MV-4-11 (cell line): ENCODE measurements at places on chromosomes 1 and 21.

- no peak for DNase-seq
These were observed 283.1 kb upstream of the POU3F1 start for GRCh38 chr1:38329644-38330043.

DNA sequence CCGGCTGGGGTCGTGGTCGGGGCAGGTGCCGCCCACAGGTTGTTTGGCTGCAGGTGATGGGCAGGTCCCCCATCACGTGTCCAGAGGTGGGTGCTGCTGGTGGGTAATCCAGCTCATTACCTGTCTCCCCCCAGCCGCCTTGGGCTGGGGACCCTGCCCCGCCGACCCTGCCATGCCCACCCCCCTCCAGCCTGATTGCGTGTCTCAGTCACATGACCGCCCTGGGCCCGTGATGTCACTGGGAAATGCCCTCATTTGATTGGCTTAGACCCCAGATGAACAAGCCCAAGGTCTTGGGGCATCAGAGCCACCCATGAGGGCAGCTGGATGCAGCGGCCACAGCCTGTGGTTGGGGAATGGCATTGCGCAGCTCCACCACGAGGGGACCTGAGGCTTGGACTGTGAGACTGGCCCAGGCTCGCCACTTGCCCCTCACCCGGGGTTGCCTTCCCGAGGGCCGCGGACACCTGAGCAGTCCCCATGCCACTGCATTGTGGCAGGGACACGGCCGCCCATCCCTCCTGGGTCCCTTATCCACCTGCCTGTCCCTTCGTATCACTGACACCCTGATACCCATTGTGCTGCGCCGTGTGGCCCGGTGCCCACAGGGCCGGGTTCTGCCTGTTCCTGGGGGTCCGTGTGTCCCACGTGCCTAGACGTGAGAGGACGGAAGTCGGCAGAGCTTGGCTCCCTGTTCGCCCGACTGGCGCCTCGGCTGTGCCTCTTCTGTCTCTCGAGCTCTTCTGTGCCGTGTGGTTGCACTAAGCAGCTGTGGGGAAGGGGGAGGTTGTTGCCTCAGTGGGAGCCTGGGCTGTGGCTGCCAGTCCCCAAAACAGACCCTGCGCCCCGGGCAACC is 68.0 kb downstream of the FAAP20 start:
- DNase-seq = peak; percentile 58

DNA sequence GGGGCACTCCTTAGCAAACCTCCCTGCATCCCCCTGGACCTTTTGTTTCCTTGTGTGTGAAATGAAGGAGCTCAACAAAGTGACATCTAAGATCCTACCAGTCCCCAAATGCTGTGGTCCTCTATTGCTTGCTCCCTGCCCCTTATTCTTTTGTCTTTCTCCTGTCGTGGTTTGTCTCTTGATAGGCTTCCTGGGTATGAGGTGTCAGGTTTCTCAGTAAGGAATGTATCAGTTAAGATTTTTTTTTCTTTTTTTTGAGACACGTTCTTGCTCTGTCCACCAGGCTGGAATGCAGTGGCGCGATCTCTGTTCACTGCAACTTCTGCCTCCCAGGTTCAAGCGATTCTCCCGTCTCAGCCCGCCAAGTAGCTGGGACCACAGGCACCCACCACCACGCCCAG is 16.8 kb downstream of the CNIH3 start:
- DNase-seq = no peak

GRCh38 chr1:205610036-205610435 is 21.8 kb downstream of the ELK4 start:
- no peak for DNase-seq

DNA sequence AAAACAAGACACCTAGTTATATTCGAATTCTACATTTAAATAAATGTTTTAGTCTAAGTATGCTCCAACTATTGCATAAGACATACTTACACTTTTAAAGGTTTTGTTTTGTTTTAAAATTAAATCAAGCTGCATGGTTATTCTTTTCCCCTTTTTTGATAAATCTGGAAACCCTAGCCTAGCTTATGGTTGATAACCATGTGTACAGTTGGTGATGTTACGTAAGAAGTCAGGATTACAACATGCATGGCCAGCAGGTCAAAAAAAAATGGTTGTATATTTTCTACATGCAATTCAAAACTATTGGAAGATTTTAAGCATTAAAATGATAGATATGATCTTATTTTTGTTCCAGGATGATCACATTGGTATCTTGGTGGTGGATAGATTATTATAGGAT is 1600.6 kb downstream of the PLA2G4A start:
- peak; percentile 67 for DNase-seq

- DNase-seq = no peak
These were observed 859 bp upstream of the MAGI3 start for GRCh38 chr1:113389359-113389952.

GRCh38 chr1:9179463-9180110 is 50.7 kb upstream of the GPR157 start:
- DNase-seq = no peak

- DNase-seq = no peak
These were observed 62.8 kb downstream of the PKN2 start for GRCh38 chr1:88746916-88747315.

GRCh38 chr1:161763522-161764098 is 2.5 kb upstream of the ATF6 start:
- no peak for DNase-seq

DNA sequence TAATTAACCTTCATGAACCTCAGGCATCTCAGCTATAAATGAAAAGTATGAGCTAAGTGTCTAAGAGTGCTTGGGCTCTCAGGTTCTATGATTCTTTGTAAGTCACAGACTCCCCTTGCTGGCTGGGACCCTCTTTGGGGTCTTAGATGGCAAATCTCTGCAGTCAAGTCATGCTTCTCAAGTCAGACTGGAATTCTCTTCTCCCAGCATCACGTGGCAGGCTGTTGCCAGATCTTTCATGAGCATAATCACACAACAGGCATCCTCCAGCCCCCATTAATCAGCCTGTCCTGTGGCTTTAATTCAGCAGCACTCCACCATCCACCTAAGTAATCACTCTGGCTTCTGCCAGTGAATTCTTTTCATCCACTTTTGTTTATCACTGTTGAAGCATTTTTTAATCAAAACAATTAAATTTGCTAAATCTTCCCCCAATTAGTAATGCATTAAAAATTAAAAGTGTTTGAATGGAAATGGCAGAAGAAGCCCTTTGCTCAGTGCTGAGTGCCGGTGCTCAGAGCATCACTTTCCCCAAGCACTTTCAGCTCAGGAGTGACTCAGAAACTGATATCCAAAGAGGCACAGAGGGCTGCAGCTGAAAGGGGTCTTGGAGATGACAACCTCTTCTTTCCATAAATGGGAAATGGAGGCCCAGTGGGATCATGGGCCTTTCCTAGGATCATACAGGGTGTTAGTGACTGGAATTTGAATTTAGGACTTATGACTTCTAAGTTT is 50.2 kb downstream of the C8A start:
- DNase-seq = no peak

DNA sequence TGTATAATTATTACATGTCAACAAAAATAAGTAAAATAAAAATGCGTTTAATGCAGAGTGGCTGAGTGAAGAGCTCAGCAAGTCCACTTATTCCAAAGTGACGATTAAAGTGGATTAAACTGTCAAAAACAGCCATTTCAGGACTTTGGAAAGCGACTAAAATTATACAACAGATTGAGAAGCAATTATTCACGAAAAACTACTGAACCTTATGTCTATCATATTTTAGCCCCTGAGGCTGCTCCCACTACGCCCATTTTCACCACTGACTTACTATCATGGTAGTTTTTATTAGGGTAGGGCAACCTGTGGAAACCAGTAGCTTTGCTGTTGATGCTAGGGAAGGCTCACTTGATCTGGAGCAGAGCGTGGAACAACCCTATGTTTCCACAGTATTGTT is 114.3 kb upstream of the GPR52 start:
- DNase-seq = no peak

DNA sequence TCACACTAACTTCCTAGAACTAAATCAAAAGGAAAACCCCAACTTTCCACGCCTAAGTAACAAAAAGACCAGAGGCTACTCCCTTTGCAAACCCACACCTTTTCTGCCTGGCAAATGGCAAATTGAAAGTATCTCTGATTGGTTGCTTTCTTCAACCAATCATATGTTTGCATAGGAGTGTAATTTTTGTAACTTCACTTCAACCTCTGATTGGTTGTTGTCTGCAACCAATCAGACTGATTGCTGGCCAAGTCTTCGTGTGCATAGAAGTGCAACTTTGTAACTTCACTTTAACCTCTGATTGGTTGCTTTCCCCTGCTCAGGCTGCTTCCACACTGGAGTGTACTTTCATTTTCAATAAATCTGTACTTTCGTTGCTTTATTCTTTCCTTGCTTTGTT is 36.9 kb upstream of the PADI2 start:
- DNase-seq = no peak

DNA sequence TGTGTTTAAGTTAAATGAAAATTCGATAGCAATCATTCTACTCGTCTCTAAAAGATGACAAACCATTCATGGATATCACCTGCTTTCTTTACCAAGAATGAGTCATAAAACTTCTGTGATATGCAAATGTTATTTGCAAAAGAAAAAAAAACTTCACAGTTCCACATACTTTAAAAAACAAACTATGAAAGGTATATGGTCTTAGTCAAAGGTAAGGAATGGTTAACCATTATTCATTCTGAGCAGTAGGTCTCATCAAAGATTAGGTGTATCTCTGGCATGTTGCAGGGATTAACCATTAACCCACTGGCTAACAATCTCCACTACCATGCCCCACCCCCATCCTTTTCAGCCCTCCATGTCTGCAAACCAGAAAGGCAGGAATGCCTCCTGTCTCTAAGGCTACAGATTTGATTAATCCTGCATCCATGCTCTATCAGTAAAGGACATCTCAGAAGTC is 44.4 kb downstream of the PTPN14 start:
- no peak for DNase-seq

- DNase-seq = no peak
These were observed 501.9 kb upstream of the USP24 start for GRCh38 chr1:55717111-55717510.

GRCh38 chr1:93490357-93490756 is 42.4 kb downstream of the FNBP1L start:
- peak; percentile 67 for DNase-seq
